DMS79 treated with DMSO at 0.1 percent for 48 hours (cell line): ENCODE measurements at places on chromosomes 3 and 15.

DNA sequence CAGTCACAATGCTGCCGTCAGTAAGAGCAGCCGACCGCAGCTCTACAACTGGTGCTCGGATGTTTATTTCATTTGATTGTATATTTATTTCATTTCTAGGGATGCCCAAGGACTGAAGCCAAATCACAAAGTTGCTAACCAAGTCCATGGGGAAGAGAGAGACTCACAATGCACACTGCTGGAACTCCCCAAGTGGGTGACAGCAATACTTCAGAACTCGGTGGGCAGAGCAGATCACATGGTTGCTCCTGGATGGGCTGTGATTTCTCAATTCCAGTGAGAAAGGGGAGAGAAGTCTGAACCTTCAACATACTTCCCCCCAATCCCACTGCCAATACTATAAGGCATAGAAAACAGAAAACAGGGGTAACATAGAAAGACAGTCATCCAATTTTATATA is 265.8 kb upstream of the WNT5A start:
- DNase-seq, result no peak

DNA sequence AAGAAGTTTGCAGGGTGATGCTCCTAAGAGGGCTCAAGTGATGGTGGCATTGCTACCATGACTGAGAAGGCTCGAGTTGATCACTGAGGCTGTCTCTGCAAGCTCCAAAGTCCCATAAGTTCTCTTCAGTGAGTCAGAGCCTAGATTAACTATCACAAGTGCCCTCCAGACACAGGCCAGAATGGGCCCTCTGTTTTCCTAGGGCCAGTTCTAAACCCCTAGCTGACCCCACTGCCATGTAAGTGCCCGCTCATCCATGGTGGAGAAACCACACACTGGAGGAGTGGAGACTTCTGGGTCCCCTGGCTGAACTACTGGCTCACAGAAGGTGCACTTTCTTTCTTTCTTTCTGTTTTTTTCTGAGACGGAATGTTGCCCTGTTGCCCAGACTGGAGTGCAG is 87.6 kb upstream of the WNT5A start:
- DNase-seq, result no peak

- no peak for DNase-seq
Measured at GRCh38 chr15:57385923-57386390, 9.7 kb downstream of the CGNL1 start.

GRCh38 chr3:87333393-87333892 is 57.1 kb upstream of the POU1F1 start:
- no peak for DNase-seq
